T-helper 22 cell (primary cell): ENCODE measurements at places on chromosomes 4 and X.

- DNase-seq = no peak
These were observed 966 bp upstream of the KIAA0232 start for GRCh38 chr4:6781561-6781960.

DNA sequence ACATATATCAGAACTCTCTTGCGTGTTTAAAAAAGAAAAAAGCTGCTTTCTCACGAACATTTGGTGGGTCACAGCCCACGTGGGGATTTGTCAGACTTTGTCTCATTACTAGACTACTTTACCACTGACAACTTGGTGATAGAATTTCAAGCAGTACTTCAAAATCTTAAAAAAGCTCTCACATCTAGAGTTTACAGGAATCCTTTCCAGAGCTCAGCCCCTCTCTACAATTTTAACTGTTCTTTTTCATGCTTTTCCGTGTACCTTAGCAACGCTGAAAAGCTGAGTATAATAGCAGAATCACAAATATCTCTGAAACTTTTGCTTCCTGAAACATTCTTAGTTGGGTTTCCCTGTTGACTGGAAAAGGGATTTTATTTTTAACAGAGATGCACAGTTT, 50.2 kb downstream of the SMAD1 start:
- DNase-seq = no peak

GRCh38 chr4:134518574-134519217, 317.1 kb upstream of the PABPC4L start:
- DNase-seq = no peak

- DNase-seq = no peak
These were observed 124.7 kb upstream of the LNX1 start for GRCh38 chr4:53716011-53716410.

- peak; percentile 24 for DNase-seq
These were observed 108.0 kb downstream of the ITM2A start for GRCh38 chrX:79259073-79259689.

- DNase-seq = no peak
These were observed 7.8 kb upstream of the SH3TC1 start for GRCh38 chr4:8191136-8191747.
